ENCODE measurements at places on chromosomes 3 and 15.
A peak's percentile ranks its signal among the peaks of the same experiment; 100 is the strongest.

- DNase-seq, result no peak
Measured at GRCh38 chr15:70584838-70585706, 178.3 kb downstream of the UACA start.

DNA sequence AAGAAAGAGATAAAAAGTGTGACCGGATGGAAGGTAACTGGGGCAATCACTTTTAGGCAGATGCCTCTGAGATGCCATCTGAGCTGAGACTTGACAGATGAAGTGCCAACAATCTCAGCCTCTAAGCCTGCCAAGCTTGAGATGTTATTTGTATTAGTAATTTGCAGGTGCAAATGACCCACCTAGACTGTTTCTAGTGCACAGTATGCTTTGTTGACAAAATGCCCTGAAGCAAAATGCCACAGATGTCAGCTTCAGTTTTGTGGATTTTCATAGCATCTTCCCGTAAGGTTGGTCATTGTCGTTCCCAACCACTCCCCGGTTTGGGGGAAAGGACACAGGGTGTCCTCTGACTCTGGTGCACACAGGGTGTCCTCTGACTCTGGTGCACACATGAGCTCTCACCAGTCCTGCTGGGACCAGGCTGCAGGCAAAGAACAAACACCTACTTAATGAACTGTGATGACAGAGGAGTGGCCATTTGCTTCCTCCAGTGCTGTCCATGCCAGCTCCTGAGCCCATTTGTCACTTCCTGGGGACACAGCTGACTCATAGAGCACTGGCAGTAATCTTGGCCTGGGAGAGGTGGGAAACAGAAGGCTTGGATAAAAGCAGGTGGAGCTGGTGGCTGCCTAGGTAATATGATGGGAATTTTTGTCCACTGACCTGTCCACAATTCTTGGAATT is 16.7 kb upstream of the PPP1R2 start:
- no peak for DNase-seq

DNA sequence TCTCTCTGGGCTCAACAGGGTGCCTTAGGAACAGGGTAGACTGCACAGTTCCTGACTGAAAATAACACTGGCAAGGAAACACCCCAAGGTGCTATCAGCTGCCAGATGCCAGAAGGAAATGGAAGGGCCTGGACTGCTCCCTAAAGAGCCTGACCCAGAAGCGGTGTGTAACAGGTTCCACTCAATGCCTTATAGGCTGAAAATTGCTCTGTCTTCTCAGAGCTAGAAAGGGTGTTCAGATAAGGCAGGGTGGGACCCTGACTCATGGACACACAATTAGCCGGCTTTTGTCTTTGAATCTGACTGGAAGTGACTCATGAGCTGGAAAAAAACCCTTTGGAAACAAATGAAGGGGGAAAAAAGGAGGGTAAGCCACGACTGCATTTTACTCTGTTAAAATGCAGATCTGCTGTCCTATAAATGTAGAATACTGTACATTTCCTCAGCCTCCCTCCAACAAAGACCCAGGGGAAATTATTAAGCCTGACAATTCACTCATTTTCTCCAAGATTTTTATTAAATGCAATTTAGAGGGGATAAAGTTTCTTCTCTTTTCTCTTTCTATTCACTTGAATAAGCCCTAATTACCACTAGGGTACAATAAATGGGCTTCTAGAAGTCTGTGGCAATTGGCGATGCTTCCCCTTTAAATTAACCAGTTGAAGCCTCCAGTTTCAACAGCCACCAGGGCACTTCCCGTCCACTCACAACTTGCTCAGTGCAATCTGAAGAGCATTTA is 160.2 kb upstream of the TBL1XR1 start:
- DNase-seq, result peak; percentile 25

DNA sequence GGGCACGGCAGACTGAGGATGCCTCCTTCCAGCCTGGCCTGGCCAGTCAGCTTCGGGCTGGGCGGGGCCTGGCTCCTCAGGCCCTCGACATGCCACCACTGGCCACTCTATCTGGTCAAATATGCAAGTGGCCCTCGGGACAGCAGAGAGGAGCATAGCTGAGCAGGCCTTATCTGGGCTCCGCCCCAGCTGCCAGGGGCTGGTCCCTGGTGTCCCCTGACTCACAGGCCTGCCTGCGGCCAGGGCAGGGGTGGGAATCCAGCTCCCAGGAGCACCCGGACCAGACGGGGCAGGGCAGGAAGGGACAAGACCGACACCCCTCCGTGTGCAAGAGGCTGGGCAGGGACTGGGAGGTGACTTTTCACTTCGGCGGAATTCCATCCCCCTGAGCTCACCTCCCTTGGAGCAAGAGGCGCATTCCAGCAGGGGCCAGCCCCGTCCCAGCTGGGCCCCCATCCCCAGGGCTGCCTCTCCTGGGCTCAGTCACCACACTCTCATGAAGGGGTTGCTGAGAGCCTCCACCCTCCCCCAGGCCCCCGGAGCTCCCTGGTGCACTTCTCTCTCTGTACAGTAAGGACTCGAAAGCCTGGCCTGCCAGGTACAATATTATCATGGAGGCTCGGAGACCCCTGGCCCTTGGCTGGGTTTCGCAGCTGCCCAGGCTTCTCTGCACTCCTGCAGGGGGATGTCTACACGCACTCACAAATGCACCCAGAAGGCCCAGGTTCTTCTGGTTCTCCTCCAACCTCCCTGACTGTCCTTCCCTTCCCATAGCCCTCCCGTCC is 29.5 kb downstream of the WNT7A start:
- no peak for DNase-seq

- no peak for DNase-seq
Measured at GRCh38 chr3:41580274-41580959, 381.1 kb downstream of the CTNNB1 start.

DNA sequence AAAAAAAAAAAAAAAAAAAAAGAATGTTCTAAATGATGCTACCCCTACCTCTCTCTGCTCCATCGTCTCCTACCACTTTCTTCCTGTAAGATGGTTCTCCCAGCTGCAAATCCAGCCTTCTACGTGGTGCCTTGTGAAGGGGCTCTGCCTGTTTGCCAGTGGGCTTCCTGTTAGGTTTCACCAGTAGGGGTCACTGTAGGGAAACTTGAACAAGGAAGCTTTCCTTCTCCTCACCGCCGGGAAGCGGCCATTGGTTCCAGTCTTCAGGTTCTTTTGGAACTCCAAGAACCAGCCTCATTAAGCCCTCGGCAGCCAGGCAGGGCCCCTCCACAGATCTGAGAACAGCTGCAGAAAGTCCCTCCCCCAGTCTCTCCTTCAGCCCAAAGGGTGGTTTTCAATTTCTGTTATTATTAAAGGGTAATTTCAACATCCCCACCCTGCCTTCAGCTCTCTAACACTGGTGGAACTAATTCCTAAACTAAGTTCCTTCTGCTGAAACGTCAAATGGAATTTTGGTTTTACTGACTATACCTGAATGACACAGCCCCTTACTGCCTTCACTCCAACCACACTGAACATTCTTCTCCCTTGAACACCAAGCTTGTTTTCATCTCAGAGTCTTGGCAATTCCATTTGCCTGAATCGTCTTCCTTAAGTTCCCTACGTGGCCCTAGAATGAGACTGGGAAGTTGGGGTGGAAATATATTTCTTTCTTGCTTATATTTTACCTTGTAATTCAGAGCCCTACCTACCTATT is 13.5 kb downstream of the MCCC1 start:
- no peak for DNase-seq
